ENCODE measurements at places on chromosomes 4 and X.

DNA sequence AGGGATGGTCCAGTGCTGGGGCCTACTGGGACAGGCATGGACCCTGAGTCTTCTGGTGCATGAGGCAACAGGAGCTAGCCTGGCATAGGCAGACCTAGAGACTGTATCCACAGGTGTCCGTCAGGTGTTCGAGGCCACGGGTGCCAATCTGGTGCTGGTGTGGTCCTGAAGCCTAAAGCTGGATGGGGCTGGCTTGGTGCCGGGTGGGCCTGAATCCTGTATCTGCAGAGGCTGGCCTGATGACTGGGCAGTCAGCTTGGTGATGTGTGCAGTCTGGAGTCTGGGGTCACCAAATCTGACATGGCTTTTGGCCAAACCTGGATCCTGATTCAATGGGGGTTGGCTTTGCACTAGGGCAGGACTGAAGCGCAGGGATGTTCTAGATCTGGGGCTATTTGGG is 269.8 kb upstream of the GRIA3 start:
- no peak for DNase-seq

DNA sequence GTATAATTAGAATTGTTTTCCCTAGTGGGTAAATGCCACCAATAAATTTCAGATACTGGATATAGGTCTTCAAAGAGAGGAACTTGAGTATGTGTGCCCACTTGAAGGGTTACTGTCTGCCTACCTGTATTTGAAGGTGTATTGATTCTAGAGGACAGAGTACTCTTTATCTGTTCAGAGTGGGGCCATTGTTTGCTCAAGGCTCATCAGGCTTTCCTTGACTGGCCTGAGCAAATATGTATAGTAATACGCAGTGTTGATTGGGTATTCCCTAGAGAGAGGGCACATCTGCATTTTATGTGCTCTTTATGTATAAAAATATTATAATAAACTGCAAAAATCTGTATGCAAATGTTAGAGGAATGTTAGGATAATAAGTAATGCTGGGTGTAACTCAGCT is 23.7 kb downstream of the RP2 start:
- no peak for DNase-seq

DNA sequence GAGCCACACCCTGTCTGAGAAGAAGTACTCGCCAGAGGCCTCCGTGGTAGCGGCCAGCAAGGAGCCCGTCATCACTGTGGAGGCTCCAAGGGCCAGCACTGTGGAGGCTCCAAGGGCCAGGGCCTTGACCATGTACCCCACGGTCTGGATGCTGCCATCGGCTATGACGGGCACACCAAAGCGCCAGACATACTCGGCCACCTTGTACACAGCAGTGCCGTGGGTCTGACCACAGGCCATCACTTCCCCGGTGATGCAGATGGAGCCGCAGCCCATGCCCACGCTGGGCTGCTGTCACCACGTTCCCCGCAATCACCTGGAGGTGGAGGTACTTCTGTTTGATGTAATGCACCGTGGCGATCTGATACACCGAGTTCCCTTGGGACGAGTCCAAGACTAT is 377.7 kb upstream of the MAOA start:
- no peak for DNase-seq

DNA sequence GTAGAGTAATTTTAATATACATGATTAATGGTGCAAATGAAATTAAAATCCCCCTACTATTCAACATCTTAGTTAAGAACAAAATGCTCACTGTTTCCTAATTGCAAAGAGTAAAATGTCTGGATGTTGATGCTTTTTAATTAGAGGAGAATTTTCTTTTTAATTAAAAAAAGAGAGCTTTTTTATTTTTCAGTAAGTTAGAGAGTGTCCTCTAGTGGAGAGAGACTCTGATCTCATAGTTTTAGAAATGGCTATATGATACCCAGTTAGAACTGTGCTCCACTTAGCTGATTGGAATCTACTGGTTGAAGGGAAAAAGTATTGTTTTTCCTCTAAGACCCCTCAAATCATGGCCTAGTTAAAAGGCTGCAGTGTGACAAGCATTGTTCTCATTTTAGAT is 312.0 kb upstream of the MAGEB2 start:
- DNase-seq: no peak

GRCh38 chr4:101258883-101259282 is 88.4 kb downstream of the PPP3CA start:
- peak; percentile 9 for DNase-seq

DNA sequence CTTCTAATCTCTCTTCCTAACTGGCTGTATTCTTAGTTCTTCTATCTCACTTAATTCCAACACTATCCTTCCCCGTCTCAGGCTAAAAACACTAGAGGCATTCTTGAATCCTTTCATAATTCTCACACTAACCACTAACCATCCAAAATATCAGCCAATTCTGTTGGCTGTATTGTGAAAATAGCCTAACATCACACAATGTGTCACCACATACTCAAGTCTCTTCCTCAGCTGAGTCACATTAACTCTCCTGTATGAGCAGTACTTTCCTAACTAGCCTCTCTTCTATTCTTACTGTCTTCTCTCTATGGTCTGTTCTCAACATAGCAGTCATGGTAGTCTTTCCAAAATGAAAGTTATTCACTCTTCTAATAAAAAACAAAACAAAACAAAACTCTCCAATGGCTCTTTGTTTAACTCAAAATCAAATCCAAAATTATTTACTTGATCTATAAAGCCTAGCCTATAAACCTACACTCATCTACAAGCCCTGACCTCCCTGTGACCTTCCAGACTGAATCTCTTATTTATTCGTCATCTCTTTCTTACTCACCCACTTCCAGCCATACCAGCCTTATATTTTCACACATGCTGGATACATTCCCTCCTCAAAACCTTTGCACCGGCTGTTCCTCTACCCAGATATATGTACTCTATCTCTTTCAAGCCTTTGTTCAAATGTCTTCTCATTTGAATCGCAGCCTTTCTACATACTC is 445.9 kb downstream of the TLL1 start:
- peak; percentile 64 for DNase-seq

GRCh38 chrX:5718651-5719050 is 510.0 kb downstream of the NLGN4X start:
- DNase-seq: peak; percentile 51

DNA sequence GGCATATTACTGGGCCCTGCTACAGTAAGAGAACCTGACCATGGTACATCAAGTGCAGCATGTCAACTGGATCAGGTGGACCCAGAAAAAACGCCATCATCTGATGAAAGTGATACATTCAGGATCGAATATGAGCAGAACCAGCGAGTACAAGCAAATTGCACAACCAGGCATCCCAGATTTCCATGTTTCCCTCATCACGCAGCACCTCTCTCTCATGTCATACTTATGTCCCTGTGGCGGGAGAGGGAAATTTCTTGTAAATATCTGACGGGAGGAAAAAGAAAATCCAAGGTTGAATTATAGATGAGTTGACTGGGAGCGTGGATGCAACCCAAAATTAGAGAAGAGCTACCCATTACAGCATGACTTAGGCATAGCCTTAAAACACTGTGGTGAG is 608.5 kb upstream of the FAT1 start:
- DNase-seq: no peak

GRCh38 chr4:3210467-3210866 is 38.5 kb upstream of the MSANTD1 start:
- no peak for DNase-seq

- no peak for DNase-seq
These were observed 21.6 kb downstream of the LUZP4 start for GRCh38 chrX:115311139-115311538.

DNA sequence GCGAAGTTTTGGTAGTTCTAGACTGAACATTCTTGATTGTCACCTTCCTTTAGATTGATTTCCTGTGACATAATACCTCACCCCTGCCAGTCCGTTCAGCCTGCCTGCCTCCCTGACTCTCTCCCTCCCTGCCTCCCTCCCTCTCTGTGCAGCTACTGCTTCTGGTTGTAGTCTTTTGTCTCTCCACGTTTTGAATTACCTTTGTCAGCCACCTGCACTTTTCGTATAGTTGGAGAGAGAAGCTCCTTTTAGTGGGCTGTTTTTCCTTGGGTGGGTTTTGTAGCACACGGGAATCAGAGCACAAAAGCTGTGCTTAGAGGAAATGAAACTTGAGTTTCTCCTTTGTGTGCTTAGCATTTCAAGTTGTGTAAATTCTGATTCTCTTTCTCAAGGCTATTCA is 32.6 kb upstream of the MSMO1 start:
- DNase-seq: no peak

- DNase-seq: peak; percentile 46
These were observed 23.3 kb downstream of the ZNF280C start for GRCh38 chrX:130245441-130245840.

- no peak for DNase-seq
These were observed 329.4 kb downstream of the NAF1 start for GRCh38 chr4:162837241-162837640.

- no peak for DNase-seq
These were observed 94.5 kb upstream of the GALNTL6 start for GRCh38 chr4:171718665-171719064.

GRCh38 chr4:93605163-93605562 is 223.4 kb upstream of the ATOH1 start:
- DNase-seq: no peak

- peak; percentile 3 for DNase-seq
These were observed 217.1 kb upstream of the SMIM31 start for GRCh38 chr4:164536814-164537213.

DNA sequence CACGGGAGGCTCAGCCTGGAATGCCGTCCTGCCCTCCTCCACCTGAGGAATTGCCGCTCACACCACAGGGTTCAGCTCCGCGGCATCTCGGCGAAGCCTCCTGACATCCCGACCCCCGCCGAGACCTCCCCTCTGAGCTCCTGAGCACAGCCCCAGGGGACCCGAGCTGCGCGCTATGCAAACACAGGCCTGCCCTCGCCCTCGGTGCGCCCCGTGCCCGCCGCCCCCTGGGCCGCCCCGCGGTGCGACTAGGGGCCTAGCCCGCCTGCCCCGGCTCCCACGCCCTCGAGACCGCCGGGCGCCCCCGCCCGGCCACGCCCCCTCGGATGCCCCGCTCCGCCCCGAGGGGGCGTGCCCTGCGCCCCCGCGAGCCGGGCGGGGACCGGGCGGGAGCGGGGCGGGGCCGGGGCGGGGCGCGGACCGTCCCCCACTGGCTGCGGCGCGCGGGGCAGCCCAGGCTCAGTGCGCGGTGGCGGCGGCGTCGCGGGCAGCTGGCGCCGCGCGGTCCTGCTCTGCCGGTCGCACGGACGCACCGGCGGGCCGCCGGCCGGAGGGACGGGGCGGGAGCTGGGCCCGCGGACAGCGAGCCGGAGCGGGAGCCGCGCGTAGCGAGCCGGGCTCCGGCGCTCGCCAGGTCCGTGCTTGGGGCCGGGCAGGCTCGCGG is at the start of gene FGFR3:
Gene FGFR3 (plus strand): TSS at position 462 of the 664 bp plus-strand sequence. CDS start 642 bp downstream, outside the sequence.
- no peak for DNase-seq

- DNase-seq: no peak
These were observed 175.5 kb downstream of the DHRSX start for GRCh38 chrX:2325076-2325784.

DNA sequence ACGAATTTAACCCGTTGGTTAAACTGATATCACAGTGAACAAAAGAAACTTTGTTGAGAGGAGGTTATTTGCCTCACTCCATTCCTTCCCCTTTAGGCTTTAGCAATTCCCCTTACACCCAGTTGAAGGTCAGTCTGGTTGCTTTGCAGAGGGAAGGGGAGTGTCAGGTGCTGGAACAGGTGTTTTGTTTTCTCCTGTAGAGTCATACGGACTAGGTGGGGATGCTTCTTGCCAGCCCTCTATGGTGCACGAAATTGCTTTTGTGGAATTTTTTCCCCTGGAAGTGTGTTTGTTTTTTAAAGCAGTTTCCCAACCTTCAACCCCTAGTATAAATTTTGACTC is 33.1 kb downstream of the DLG3 start:
- no peak for DNase-seq

DNA sequence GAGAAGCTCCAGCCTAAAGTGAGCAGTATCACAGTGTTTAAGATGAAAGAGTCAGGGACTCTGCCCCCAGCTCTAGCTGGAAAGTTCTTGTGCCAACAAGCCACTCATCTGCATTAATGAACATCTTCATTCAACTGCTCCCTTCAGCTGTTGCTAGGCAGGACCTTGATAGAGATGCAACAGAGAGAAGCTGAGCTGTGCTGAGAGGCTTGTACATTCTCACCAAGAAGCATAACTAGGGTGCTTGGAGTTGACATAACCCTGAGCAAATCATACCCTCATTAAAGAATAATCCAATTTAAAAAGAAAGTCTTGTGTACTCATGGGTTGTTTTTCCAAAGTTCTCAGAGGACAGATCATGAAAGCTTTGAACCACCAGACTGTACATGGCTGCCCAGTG is 63.2 kb downstream of the ATXN3L start:
- DNase-seq: no peak

DNA sequence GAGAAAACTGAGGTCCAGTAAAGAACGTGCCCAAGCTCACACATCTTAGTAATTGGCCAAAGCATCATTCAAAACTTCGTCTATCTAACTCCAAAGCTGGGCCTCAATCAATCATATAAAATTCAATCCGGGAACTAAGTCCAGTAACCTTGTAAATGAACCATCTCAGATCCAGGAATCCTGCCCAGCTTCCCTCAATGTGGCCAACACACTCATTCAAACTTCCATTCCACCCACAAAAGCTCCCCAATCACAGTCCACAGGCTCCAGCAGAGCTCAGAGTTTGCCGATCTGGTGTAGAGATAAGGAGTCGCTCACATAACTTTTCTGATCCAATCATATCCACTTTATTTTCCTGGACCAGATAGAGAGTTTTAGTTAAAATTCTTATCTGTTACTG is 144.8 kb downstream of the SPATA18 start:
- no peak for DNase-seq

- no peak for DNase-seq
These were observed 162.4 kb downstream of the ASB9 start for GRCh38 chrX:15107367-15107988.

DNA sequence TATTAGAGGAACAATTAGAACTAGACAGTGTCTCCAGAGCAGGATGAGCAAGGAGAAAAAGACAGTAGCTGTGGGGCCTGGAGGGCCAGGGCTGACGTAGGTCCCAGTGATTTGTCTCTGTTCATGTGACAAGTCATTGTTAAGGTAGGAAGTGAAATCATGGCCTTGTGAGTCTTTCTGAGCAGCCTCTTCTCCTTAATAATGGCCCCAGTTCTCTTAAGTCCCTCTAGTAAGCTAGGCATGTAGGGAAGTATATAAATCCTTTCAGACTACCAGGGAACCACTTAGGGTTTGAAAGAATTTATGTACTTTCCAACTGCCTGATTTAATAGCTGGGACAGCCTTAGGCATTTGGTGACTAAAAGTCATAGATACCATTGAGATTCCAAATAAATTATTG is 133.0 kb downstream of the KLHL8 start:
- DNase-seq: no peak
